ENCODE measurements at places on chromosomes 5 and 9.
A peak's percentile ranks its signal among the peaks of the same experiment; 100 is the strongest.

GRCh38 chr5:14439087-14439871 is 142.3 kb upstream of the OTULINL start:
- DNase-seq = no peak

GRCh38 chr9:128393145-128393775 is 22.1 kb downstream of the URM1 start:
- no peak for DNase-seq

- DNase-seq = no peak
Measured at GRCh38 chr5:57780306-57780960, 297.8 kb upstream of the ACTBL2 start.

DNA sequence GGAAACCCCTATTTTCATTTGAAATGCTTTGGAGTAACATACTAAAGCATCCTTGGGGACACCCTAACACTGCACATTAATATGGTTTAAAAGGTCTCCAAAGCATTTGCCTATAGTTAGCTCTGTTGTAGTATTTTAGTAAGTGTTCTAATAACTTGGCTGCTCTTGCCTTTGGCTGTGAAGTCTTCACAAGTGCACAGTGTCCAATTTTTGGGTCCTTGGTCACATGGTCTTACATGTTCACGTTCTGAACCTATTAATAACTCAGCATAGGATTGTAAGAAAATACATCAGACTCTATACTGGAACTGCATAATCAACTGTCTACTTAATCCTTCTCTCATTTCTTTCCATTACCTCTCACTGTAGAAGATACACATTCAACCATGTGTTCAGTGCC is 17.4 kb downstream of the ADAMTS19 start:
- DNase-seq = no peak

GRCh38 chr5:172875505-172876279 is 41.6 kb downstream of the ERGIC1 start:
- no peak for DNase-seq

- no peak for DNase-seq
Measured at GRCh38 chr9:129250786-129251185, 72.7 kb upstream of the IER5L start.

- no peak for DNase-seq
Measured at GRCh38 chr5:141958546-141959172, 657 bp upstream of the PCDH12 start.

- DNase-seq = no peak
Measured at GRCh38 chr9:6758248-6758497, 400 bp downstream of the KDM4C start.

DNA sequence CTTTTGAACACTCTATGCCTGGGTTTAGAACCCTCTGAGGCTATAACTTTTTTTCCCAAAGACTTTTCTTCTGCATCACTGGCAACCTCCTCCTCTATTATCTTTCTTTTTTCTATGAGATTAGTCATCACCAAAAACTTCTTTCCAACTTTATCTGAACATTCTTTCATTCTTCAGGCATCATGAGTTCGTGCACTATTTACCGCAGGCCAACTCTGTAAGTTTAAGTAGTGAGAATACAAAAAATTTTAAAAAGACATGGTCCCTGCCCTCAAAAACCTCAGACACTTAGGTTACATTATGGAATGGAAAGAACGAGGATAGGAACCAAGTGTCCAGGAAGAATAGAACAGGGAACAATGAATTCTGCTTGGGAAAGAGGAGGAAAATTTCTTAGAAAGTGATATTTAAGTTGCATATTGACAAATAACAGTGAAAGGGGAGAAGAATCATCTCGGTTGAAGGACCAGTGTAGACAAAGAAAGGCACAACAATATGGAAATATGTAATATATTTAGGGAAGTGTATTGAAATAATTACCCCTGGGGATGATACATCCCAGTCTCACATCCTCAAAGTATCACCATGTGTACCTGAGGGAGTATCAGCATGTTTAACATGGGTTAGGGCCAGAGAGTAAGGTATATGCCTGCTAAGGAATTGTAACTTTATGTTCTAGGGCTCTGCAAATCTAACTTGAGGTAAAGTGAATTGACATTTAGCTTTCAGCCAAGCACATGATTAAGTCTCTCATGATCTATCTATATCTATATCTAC is 196.5 kb upstream of the NREP start:
- no peak for DNase-seq

DNA sequence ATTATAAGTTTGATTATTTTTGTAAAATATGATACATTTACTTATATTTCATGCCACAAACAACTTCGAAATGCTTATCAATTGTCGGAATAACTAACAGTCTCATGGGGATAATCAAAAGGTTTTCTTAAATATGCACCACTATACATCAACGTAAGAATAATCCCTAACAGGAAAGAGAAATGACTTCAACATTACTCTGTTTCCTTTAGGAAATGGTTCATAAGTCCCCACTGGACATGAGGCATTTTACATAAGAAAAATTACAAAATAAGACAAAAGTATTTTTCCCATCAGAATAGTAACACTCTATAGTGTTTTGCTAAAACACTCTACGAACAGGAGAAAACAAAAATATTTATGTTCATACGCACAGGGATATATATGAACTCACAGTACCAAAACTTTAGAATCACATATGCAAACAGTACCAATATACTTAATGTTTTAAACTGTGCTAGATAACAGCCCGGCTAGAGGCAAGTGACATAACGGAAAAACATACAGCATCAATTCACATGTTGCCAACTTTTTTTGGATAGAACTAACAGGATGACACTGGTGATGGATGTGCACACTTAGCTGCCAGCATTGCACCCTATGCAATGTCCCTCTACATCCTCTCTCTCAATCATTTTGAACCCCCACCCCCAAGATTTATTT is 120.5 kb downstream of the NFIB start:
- no peak for DNase-seq

DNA sequence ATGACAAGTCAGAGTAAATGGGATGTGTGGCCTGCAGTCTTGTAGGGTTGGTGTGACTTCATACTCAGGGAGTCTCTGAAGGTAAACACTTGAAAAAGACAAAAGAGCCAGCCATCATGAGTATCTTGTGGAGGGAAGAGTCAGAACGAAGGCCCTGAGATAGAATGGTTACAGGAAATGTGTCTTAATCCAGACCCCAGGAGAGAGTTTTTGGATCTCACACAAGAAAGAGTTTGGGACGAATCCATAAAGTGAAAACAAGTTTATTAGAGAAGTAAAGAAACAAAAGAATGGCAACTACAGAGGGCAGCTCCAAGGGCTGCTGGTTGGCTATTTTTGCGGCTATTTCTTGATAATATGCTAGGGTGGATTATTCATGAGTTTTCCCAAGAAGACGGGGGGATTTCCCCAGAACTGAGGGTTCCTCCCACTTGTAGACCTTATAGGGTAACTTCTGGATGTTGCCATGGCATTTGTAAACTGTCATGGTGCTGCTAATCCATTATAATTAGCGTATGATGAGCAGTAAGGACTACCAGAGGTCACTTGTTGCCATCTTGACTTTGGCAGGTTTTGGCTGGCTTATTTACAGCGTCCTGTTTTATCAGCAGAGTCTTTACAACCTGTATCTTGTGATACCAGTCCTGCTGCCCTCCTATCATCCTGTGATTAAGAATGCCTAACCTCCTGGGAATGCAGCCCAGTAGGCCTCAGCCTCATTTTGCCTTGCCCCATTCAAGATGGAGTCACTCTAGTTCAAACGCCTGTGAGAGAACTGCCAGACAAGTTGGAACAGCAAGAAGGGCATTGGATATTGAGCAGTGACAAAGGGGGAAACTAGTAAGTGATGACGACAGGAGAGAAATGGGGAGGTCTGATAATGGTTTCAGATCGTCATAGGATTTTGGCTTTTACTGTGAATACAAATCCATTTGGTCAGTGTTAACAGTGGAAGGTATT is 34.0 kb downstream of the MTRR start:
- DNase-seq = no peak

DNA sequence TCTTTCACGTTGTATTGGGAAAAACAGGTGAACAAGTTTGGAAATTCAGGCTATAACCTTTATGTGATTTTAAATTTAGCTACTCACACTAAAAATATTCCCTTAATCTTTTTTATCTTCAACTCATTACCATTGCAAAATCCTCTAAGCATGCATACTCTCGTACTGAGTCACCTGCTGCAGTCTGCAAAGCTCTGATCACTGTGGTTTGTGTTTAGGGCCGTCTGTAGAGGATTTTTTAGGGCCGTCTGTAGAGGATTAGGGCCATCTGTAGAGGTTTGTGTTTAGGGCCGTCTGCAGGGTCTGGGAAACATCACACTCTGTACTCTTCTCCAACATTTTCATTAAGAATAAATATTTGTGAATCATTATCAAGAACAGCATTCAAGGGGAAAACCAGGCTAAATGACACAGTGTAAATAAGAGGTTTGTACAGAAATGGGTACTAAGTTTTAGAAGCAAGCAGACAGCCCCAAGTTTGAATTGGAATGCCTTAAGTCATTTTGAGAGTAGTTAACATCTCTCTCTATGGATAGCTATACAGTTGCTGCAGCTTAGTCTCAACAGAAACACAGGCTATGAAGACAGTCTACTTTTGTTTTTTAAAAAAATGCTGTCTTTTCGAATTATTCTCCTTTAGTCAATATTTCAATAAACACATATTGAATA is 155.0 kb upstream of the TSLP start:
- no peak for DNase-seq

- peak; percentile 73 for DNase-seq
Measured at GRCh38 chr5:42992088-42992879, 47.8 kb downstream of the ANXA2R start.

GRCh38 chr9:125126019-125126746 is 17.1 kb downstream of the SCAI start:
- DNase-seq = peak; percentile 68

All from GM10248 (cell line).